ENCODE measurements at places on chromosomes 5 and 9.

GRCh38 chr5:93381057-93381456 lies 200.0 kb downstream of the NR2F1-AS1 start:
- no peak for DNase-seq

- DNase-seq = no peak
Observed at GRCh38 chr9:72360324-72360723, 4.7 kb downstream of the ZFAND5 start.

DNA sequence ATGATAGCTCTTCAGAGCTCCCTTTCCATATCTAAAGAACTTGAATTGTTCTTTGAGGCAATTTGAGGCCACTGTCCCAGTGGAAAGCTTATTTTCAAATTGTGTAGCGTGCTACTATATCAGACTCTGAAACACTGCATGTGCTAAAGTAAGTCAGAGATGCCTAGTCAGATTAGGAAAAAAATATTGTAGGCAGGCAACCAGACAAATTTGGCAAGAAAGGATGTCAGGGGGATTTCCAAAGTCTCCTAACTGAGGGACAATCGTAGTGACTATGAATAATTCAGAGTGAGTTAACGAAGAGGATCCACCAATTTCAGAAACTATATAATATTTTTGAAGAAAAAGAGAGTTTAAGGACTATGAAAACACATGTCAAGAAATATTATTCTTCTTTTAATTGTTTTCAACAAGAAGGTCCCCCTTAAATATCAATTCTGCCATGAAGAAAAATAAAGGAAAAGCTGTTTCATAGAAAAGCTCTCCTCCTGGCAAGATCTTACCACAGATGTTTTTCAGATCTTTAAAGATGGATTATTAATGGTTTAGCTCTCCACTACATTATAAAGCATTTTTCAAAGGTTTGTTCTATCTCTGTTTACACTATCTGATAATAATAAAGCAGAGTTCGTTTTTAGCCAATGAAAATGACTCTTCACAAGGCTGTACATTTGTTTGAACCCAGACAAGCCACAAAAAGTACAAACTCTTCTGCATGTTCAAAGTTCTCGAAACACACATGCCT lies 273.5 kb upstream of the PTGER4 start:
- DNase-seq = peak; percentile 49

DNA sequence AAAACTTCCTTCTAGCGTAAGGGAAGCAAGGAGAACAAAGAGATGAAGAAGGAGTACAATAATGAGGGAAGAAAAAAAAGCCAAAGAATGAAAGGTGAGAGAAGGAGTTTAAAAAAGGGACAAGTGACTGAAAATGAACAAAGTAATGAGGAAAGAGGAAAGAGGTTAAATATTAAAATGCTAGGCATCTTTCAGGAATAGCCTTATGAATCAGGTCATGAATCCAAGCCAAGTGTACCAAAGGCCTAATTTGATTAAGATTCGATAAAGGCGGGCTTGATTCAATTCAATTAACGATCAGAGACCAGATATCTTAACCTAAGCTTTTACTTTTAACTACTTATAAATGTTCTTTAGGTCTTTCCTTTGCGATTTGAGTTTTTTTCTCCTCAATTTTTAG lies 141.8 kb upstream of the GNA14 start:
- no peak for DNase-seq

DNA sequence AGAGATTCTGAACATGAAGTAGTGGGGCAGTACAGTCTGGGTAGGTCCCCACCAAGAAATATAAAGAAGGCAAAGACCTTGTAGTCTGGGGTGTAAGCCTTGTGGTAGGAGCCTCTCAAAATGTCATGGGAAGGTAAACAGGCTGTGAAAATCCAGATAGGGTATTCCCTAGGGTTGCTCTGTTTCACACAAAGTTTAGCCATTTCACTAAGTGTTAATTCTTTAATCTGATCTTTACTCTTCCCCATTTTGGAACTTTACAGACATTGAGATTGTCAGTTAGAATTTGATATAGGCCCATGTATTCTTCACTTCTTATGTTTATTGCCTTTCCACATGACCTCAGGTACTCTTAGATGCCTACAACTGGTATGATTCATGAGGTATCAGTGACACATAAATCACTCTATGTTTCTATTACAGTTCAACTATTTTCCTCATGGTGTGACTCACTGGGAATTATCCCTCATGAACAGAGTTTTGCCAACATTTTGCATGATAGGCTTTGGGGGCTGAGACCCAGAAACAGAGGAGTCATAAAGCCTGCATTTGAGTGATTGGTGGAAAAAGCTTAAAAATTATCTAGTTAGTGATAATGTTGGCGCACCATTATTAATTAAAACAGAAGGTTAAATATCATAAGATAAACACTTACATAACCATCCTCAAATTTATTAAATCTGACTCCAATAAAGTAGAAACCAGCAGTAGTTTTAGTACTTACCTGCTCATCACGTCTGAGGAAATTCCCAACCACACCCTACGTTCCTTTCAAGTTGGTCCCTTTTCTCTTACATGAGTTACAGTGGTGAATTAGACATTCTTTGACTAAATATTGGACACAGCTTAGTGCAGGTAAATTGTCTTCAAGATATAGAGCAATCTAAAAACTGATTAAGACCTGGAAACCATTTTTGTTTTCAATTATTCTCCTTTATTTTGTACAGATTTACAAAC lies 399.8 kb upstream of the MEF2C start:
- no peak for DNase-seq

DNA sequence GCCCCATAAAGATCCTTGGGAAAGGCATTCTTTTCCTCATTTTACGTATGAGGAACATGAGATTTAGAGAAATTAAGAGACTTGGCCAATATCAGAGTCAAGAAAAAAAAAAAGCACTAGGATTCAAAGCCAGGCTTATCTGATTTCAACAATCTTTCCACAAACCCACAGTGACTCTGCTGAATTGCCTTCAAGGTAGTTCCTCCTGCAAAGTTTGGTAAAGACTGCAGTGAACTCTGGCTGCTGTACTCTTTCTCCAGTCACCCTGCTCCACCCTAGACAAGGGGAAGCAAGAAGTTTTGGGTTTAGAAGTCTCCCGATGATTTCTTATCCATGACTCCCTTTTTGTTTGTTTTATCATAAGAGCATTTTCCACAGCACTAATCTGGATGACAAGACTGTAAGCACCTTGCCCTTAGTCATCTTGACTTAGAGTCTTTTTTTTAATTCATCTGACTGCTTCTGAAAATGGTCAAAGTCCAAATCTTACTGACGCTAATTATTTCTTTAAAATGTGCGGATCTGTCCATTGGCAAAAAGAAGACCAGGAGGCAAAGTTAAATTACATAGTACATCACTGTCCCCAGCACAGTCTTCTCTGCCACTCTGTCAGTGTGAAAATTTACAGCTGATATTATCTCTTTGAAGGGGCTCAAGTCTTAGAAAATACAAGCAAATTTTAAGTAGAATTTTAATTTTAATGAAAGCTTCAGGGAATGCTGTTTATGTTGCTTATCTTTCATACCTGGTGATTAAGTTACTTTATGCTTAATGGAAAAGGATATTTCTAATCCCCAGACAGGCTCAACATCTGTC lies 180.1 kb downstream of the TTLL11 start:
- no peak for DNase-seq

DNA sequence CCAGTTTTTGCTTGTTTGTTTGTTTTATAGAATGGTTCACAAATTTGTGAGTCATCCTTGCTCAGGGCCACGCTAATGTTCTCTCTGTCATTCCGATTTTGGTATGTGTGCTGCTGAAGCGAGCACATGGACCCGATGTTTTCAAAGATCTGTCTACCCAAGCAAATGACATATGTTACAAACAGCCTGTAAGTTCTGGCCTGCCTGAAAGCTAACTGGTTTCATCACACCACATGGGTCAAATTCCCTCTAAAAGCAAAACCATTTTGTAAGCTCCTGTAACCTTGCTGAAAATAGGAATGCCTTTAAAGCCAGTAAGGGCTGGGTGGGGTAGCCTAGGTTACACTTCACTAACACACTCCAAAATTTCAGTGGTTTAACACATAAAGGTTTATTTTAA lies 25.4 kb downstream of the DMRT3 start:
- no peak for DNase-seq

GRCh38 chr5:59592101-59592500 lies 301.4 kb downstream of the PDE4D start:
- no peak for DNase-seq

GRCh38 chr5:138942066-138942465 lies 66.9 kb upstream of the LRRTM2 start:
- no peak for DNase-seq

- no peak for DNase-seq
Observed at GRCh38 chr5:42595597-42595996, 161.0 kb upstream of the CCDC152 start.

- DNase-seq = no peak
Observed at GRCh38 chr5:34775886-34776285, 63.1 kb upstream of the TTC23L start.

Measured in CD4-positive, alpha-beta T cell treated with Interleukin-6 at 100 ng/mL for 8 hours (primary cell).